HCT116 (cell line): ENCODE measurements at places on chromosomes 5 and 9. TPM values are rescaled to one million over a fixed set of nuclear protein-coding genes. Genes with fewer than 3 reads are reported as not detected.

Gene SLC1A3
- 12.9 TPM for total RNA-seq

Gene ECSCR
- total RNA-seq: not detected

Gene SPTLC1
- 81.7 TPM for total RNA-seq

Gene GGTA1
- not detected for total RNA-seq

Gene RASA1
- 23.9 TPM for total RNA-seq

Gene ENTREP1
- total RNA-seq: 1.1 TPM

Gene NR2F1-AS1
- total RNA-seq: 20.1 TPM

Gene CDH9
- total RNA-seq: not detected

Gene HRCT1
- total RNA-seq: 0.32 TPM

DNA sequence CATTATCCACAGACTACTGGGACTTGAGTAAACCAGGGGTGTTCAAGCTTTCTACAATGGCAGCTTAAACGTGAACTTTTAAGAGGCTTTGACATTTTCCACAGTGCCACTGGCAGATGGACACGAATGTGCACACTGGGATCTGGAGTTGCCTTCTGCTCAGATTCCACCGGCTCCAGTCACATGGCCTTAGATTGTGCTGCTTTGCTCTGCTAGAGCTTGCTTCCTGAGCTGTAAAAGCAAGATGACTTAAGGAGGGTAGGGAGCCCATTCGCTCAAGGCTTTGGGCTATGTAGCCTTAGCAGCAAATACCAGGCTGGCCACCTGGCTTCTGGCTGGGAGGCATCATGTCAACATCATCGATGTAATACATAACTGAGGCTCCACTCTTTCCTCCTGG lies 436.9 kb downstream of the MED10 start:
- H3K36me3 ChIP-seq: no peaks in the 10 kb centered on the region
- H3K4me3 ChIP-seq: no peak overlapping the region
- no peak overlapping the region for H3K27ac ChIP-seq
- no peaks in the 10 kb centered on the region for H3K4me1 ChIP-seq

- no peaks in the 10 kb centered on the region for H3K27me3 ChIP-seq
- no peaks in the 10 kb centered on the region for H3K36me3 ChIP-seq
- H3K27ac ChIP-seq: no peak overlapping the region
- H3K4me3 ChIP-seq: no peak overlapping the region
Observed at GRCh38 chr9:12640016-12640587, 53.1 kb upstream of the TYRP1 start.

DNA sequence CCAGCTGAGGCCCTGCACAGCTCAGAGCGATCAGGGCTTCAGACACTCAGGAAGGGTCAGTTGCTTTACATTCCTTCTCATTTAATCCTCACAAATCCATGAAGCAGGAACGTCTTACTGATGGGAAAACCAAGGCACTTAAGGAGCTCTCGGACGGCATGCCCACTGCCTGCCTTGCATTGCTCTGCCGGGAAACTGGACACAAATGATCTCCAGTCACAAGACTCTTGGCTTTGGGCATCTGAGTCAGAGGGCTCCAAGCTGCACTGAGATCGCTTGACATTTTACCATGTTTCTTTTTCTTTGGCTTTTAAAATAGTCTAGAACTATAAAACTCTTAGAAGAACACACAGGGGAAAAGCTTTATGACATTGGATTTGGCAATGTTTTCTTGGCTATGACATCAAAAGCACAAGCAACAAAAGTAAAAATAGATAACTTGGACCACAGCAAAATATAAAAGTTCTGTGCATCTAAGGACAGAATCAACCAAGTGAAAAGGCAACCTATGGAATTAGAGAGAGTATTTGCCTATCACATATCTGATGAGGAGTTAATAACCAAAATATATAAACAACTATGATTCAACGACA lies 43.6 kb upstream of the HRH2 start:
- no peak overlapping the region for H3K4me3 ChIP-seq
- H3K27ac ChIP-seq: no peak overlapping the region
- H3K4me1 ChIP-seq: no peaks in the 10 kb centered on the region
- DNase-seq: no peak
- H3K36me3 ChIP-seq: no peaks in the 10 kb centered on the region
- no peaks in the 10 kb centered on the region for H3K27me3 ChIP-seq

- no peak overlapping the region for H3K4me3 ChIP-seq
- H3K4me1 ChIP-seq: no peaks in the 10 kb centered on the region
- DNase-seq: no peak
- no peaks in the 10 kb centered on the region for H3K36me3 ChIP-seq
- H3K27ac ChIP-seq: no peak overlapping the region
Observed at GRCh38 chr5:9473624-9474023, 72.3 kb downstream of the SEMA5A start.

DNA sequence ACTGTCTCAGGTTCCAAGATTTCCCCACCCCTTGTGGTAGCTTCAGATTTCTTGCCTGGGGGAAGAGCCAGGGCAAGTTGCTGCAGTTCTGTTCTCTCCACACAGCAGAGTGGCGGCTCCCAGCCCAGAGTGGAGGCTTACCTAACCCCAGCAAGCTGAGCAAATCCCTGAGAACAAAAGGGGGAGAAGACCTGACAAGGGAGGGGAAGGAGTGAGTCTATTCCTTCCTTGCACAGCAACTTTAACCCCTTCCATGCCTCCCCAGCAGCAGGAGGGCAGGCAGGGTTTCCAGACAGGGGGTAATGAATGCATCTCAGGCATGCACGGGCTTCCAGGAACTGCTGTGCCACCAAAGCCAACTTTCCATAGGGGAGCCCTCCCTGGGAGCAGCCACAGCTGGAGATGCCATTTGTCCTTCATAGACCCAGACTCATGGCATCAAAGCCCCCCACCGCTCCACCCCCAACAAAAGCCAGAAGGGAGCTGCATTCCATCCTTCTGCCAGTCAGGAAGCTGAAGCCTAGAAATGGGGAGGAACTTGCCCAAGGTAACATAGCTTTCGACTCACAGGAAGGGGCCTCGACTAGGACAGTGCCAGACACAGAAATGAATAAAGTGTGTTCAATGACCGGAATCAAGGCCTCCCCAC lies 28.8 kb upstream of the FAT2 start:
- H3K36me3 ChIP-seq: no peaks in the 10 kb centered on the region
- no peak for DNase-seq
- peaks cover 10% of the 10 kb centered on the region; the same call in 1 of the 2 replicates for H3K27me3 ChIP-seq
- no peak overlapping the region for H3K4me3 ChIP-seq

DNA sequence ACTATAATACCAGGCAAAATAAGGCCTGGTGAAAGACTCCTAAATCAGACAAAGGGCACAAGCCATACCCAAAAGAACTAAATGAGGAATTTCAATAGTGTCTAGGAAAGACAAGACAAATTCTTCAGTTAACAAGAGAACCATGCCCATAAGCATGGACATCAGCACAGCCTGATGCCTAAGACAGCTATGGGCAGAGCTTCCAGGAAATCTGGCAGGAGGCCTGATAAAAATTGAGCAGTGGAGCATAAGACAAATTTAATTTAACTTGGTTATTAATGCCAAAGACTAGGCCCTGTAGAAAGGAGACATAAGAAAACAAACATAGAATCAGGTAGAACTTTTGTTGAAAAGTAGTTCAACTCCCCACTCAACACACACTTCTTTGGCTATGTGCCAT lies 17.3 kb downstream of the KLHL3 start:
- H3K36me3 ChIP-seq: no peaks in the 10 kb centered on the region
- H3K27me3 ChIP-seq: no peaks in the 10 kb centered on the region
- no peaks in the 10 kb centered on the region for H3K4me1 ChIP-seq
- no peak overlapping the region for H3K27ac ChIP-seq
- DNase-seq: no peak

GRCh38 chr9:121906074-121906870 lies 186.8 kb downstream of the TTLL11 start:
- H3K4me3 ChIP-seq: no peak overlapping the region
- no peaks in the 10 kb centered on the region for H3K4me1 ChIP-seq
- no peak overlapping the region for H3K27ac ChIP-seq
- no peaks in the 10 kb centered on the region for H3K36me3 ChIP-seq

DNA sequence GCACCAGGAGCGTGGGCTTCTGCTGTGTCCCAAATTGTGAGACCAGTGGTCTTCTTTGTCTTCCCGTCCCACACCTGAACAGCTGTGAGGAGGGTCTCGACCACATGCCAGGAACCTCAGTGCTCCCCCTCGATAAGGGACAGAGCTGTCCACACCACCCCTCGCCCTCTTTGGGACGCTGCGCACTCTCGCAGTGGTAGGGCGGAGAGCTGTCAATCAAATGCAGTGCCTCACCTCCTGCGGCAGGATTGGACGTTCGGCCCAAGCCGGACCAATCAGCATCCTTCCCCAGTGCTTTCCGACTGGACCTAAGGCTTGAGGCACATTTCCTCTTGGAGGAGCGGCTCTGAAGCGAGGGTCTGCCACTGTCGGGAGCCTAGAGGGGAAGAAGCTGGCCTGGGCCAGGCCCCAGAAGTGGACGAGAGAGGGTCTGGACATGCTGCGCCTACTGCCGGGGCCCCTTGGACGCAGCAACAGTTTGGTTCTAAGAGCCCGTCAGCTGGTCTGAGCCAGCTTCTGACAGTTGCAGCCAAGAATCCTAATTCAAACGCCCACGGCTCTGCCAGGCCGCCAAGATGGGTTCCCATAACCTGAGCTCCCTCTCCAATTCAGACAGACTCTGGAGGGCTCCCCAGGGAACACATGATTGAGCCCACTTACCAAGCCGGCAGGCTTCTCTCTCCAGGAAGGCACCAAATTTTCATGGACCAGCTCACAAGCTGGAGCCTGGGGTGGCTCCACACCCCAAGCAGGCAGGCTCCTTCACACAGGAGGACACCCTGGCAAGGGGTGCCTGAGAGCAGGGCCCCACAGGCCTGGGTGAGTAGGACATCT lies 28.1 kb upstream of the ADAMTS2 start:
- no peaks in the 10 kb centered on the region for H3K27me3 ChIP-seq
- DNase-seq: no peak
- no peak overlapping the region for H3K27ac ChIP-seq
- H3K4me1 ChIP-seq: no peaks in the 10 kb centered on the region
- no peaks in the 10 kb centered on the region for H3K36me3 ChIP-seq
- H3K4me3 ChIP-seq: no peak overlapping the region

DNA sequence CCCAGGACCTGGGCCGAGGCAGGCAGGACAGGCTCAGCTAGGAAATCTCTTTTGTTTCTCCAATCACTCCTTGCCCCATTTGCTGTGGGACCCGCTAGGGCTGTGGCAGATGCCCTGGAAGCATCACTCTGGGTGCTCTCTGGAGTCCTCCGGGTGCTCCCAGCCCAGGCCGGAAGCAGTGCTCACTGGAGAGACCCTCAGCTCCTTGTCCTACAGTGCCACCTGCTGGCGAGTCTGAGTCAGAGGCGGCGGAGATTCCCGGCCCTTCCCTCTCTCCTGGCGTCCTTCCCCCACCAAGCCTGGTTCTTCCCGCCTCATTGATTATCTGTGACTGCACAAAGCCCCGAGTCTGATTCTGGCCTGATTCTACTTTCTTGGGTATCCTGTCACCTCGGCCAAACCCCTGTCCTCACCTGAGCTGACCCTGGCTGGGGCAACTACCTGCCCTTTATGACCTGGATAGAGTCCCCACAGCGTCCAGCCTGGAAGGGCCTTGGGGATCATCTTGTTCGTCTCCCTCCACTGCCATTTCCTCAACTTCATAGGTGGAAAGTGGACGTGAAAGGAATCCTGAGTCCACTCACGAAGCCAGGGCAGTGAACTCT lies 7.3 kb upstream of the BARHL1 start:
- no peak overlapping the region for H3K4me3 ChIP-seq
- no peak overlapping the region for H3K27ac ChIP-seq
- H3K27me3 ChIP-seq: peaks cover 20% of the 10 kb centered on the region

GRCh38 chr9:69471433-69471832 lies 146.4 kb downstream of the ENTREP1 start:
- H3K4me3 ChIP-seq: no peak overlapping the region
- no peaks in the 10 kb centered on the region for H3K36me3 ChIP-seq
- peaks cover 32% of the 10 kb centered on the region for H3K27me3 ChIP-seq
- no peak for DNase-seq

DNA sequence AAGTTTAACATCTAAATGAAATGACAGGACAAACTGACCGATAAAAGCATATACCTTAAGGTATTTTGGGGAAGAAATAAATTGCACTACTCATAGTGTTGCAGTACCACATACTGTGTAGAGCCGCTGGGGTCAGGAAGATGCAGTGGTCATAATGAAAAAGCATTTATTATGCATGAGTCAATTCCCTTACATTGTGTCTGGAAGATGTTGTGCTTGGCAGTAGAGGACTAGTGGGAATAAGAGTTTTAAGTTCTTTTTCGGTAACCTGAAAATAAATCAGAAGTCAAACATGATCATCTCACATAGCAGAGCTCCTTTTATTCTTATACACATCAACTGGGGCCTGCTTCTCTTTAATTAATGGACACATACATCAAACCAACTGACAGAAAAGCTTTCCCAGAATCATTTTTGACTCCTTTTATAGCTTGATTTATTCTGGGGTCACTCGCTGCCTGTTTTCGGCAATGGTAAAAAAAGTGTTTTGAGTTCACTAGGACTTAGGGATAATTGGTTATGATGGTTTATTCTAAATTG lies 262.5 kb upstream of the CHD1 start:
- DNase-seq: no peak
- no peaks in the 10 kb centered on the region for H3K36me3 ChIP-seq
- no peak overlapping the region for H3K27ac ChIP-seq
- no peaks in the 10 kb centered on the region; the same call in 1 of the 2 replicates for H3K4me1 ChIP-seq
- no peak overlapping the region for H3K4me3 ChIP-seq

GRCh38 chr5:45098483-45098882 lies 289.7 kb downstream of the MRPS30 start:
- H3K27ac ChIP-seq: no peak overlapping the region
- H3K4me1 ChIP-seq: no peaks in the 10 kb centered on the region
- H3K36me3 ChIP-seq: no peaks in the 10 kb centered on the region
- DNase-seq: no peak
- H3K4me3 ChIP-seq: no peak overlapping the region
- no peaks in the 10 kb centered on the region for H3K27me3 ChIP-seq

DNA sequence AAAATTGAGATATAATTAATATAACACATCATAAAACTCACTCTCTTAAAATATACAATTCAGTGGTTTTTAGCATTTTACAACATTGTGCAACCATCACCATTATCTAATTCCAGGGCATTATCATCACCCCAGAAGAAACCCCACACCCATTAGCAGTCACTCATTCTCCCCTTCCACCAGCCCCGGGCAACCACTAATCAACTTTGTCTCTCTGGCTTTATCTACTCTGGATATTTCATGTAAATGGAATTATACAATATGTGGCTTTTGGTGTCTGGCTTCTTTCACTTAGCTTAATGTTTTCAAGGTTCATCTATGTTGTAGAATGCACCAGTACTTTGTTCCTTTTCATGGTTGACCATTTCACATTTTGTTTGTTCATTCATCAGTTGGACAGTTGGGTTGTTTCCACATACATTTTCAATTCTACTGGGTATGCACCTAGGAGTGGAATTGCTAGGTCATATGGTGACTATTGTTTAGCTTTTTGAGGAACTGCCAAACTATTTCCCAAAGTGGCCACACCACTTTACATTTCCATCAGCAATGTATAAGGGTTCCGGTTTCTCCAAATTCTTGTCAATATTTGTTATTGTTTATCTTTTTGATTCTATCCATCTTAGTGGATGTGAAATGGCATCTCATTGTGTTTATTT lies 62.4 kb downstream of the MARCHF3 start:
- no peak overlapping the region for H3K27ac ChIP-seq
- H3K4me1 ChIP-seq: no peaks in the 10 kb centered on the region
